ENCODE measurements at places on chromosomes 7 and 10.

DNA sequence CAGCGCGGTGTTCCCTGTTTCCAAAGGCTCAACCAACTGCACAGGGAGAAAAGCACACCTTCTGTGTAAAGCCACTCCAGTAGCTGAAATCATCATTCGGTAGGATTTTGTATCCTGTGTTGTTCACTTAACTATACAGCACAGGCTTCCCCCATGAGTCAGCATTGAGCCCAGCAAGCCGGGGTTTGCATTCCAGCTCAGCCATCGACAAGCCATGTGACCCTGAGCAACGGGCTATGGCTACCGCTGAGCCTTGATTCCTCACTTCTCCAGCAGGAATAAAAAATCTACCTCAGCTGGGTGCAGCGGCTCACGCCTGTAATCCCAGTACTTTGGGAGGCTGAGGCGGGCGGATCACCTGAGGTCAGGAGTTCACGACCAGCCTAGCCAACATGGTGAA lies 44.1 kb upstream of the ATP6V0A4 start:
- DNase-seq = no peak

- DNase-seq = no peak
These were observed 1214.1 kb downstream of the SORCS1 start for GRCh38 chr10:105950410-105950809.

- no peak for DNase-seq
These were observed 125.4 kb upstream of the PPP2R2D start for GRCh38 chr10:131775433-131775832.

- DNase-seq = no peak
These were observed 91.9 kb upstream of the MYO3A start for GRCh38 chr10:25842146-25842545.

GRCh38 chr7:28739128-28739527 lies 219.0 kb downstream of the TRIL start:
- no peak for DNase-seq

- no peak for DNase-seq
These were observed 67.2 kb downstream of the CREB5 start for GRCh38 chr7:28479507-28479947.

- no peak for DNase-seq
These were observed 147.8 kb upstream of the SEMA3E start for GRCh38 chr7:83796760-83797159.

DNA sequence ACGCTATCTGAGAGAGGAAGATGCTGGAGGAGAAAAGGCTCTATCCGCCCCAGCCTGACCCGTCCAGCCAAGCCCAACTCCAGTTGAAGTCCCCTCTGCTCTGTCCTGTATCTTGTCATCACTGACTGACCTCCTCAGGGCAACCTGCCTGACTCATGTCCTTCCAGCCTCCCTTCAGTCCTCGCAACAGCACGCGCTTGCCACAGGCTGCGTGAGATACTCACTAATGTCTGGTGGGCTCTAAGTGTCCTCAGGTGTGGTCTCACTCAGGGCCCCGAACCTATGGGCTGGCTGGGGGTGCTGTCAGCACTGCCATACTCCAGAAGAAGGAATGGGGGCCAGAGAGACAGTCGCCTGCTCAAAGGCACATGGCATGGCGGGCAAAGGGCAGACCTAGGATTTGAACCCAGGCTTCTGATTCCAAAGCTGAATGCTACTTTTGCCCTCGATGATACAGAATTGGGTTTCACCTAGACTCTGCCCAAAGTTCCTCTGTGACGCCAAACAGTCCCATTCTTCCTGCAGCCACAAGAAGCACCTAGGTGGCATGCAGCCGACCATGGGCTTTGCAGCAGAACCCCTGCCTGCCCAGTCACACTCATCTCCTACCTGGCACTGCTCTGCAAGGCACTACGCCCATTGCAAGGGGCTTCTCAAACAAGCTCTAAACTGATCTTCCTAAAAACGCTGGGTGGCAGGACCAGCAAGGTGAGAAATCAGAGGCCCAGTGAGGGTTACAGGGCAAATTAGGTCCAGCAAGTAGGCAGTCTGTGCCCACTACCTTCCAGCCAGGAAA lies 8.5 kb downstream of the FAM53B start:
- no peak for DNase-seq

DNA sequence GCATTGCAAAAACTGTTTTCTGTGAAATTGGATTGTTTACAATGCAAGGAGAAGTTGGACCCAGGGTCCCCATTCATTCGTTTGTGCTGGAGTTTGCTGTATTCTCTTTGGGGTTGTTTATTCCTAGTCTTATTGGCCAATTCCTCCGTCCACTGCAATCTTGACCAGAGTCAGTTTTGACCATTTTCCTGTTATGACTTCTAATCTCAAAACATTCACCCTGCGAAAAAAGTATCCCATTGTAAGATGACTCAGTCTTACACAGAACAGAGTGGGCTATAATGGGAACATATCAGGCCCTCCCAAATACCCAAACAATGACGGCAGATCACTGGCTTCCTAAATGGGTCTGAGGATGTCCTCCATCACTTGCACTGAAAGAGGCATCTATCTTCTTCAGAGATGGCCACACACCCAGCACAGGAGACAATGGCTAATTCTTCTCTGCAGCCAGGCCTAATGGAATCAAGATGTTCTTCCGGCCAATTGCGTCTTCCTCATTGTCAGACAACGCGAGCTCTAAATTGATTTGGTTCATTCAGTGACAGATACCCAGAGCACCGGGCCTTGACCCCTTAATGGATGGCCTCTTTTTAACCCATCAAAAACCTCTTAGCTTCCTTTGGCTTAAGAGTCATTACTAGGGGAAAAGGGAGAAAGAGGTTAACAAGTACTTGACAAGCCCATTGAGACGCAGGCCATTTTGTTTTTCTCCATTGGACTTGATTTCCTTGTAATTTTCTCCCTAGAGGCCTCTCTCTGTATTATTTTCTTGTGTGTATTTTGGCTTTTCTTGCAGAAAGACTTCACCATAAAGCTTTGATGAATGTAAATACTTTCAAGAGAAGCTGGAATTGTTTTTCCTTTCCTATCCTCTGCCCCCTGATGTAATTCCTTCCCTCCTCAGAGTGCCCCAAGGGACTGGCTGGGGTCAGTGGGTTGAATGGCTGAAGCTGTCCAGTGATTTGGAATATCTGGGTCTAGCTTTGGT lies 129.6 kb downstream of the PRPF18 start:
- DNase-seq = no peak

DNA sequence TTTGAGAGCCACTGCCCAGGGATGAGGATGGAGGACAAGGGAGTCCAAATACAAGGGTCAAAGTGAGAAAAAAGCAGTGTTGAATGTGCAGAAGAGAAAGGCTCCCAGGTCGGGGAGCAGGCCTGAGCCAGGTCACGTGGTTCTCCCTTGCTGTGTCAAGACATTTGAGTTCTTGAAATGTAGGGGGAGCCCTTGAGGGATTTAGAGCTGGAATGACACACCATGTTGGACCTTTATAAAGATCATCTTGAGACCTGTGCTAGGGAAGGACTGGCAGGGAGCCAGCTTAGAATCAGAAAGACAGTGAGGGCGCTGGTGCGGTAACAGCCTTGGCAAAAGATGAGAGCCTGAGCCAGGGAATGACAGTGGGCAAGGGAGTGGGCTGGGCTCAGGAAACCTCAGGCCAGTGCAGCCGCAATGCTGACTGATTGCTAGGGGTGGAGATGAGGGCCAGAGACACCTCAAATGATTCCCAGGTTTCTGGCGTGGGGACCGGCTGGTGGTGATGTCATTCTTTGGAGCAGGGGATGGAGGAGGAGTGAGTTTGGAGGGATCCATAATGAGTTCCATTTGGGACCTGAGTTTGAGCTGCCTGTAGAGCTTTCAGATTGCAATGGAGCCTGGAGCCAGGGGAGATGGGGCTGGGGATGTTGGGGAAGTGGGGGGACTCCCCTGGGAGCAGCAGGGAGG lies 120.1 kb downstream of the PTPN20 start:
- no peak for DNase-seq

DNA sequence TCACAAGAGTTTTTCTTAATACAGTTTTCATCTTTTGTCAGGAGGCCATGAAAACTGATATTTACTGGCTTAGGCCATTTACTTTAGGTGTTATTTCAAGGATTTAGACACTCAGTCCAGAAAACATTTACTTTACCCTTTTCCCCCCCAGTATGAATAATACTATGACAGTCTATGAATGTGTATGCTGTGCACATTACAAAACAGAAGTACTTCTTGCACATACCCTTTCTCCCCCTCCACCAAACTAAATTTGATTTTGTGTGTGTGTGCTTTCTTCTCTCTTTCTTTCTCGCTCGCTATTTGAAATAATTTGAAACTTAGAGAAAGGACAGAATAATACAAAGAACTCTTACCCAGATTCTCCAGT lies 41.3 kb downstream of the RBM33 start:
- no peak for DNase-seq

- DNase-seq = no peak
These were observed 43.8 kb upstream of the CSTF2T start for GRCh38 chr10:51743146-51743545.
